ENCODE measurements at places on chromosomes 1 and 21.

- DNase-seq = no peak
Observed at GRCh38 chr21:33904041-33904440, 11.6 kb downstream of the ATP5PO start.

DNA sequence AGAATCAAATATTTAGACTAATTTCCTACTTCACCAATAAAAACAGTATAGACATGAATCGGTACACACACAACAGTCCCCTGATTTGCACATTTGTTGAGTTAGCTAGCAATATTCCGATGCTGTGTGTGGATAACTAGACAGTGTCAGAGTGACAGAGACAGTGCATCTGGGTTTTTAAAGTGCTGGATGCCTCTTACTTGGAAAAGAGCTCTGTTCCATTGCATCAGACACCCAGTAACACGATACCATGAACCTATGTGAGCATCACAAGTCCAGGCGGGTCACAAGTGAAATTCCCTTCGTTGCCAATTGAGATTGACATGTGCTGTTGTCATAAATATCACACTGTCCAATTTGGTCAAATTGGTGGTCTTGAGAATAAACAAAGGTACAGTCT, 82.0 kb upstream of the ESRRG start:
- DNase-seq = no peak

- DNase-seq = no peak
Observed at GRCh38 chr21:28308516-28308915, 684.2 kb downstream of the LTN1 start.

GRCh38 chr1:204505674-204506200, 10.5 kb upstream of the MDM4 start:
- DNase-seq = no peak

GRCh38 chr1:225700889-225701465, 48.1 kb upstream of the ENAH start:
- DNase-seq = no peak

- no peak for DNase-seq
Observed at GRCh38 chr21:35093514-35093913, 44.4 kb upstream of the RUNX1 start.

DNA sequence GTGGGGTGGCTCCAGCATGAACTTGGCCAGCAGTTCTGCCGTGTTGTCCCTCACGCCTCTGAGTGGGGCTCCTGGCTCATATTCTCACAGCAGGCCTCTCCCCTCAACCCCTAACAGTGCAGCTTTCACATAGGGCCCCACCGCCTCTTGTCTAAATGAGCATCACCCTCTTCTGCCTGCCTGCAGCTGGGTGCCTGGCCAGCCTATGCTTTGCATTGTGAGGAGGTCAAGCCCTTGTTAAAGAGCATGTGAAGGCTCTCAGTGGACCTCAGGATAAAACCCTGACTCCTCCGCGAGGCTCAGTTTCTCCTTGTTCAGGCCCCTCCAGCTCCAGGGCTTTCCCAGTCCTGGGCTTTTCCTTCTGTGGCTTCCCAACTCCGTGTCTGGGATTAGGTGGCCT, 34.8 kb downstream of the CRYAA start:
- DNase-seq = no peak

DNA sequence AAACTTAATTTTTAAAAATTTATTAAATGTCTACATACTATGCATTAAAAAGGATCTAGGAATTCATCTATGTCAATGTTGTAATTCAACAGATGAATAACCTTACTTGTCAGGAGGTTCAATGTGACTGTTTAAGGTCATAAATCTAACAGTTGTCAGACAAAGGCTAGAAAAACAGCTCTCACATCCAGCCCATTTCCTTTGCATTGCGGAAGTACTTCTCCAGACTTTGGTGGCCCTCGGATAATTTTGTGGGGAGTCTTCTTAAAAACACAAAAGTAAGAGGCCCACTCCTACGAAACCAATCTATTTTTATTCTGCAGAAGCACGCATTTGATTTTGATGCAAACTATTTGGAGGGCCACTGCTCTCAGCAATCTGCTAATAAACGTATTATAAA, 122.6 kb upstream of the CHRM3 start:
- DNase-seq = no peak

- DNase-seq = no peak
Observed at GRCh38 chr1:107829036-107829770, 135.8 kb downstream of the VAV3 start.

DNA sequence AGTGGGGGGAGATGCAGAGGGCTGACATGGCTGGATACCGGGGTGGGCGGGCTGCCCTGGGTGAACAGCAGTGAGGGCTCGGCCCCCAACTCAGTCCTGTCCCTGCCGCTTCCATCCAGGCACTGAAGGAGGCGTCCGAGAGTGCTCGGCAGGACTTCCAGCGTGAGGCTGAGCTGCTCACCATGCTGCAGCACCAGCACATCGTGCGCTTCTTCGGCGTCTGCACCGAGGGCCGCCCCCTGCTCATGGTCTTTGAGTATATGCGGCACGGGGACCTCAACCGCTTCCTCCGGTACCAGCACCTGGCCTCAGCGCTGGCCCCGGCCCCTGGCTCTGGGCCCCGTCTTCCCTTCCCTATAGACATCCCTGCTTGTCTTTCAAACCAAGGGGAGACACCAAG, 15.6 kb downstream of the NTRK1 start:
- no peak for DNase-seq

GRCh38 chr1:15452866-15453571, 3.5 kb upstream of the CELA2A start:
- no peak for DNase-seq

- no peak for DNase-seq
Observed at GRCh38 chr1:84756455-84757082, 66.3 kb upstream of the SSX2IP start.

- DNase-seq = no peak
Observed at GRCh38 chr1:212614453-212615200, 6.1 kb downstream of the ATF3 start.
